Progenitor cell of endocrine pancreas (in vitro differentiated cells): ENCODE measurements at places on chromosomes 11 and 22.

DNA sequence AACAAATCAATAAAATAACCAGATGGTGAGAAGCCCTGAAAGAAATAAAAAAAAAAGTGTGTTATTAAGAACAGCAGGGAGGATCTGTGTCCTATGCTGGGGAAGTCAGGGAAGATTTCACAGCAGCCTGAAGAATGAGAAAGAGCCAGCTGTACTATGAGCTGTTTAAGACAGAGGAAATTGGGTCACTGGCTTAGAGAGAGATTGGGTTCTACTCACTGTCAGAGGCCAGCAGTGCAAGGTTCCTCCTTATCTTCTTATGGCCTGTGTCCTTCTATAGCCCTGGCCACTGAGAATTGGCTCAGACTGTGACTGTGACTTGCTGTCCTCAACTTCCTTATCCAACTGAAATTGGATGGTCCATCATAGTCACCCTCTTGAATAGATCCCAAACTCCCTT lies 54.8 kb upstream of the FDX1 start:
- DNase-seq = no peak

GRCh38 chr11:70582886-70583641 lies 184.7 kb downstream of the CTTN start:
- DNase-seq = no peak

DNA sequence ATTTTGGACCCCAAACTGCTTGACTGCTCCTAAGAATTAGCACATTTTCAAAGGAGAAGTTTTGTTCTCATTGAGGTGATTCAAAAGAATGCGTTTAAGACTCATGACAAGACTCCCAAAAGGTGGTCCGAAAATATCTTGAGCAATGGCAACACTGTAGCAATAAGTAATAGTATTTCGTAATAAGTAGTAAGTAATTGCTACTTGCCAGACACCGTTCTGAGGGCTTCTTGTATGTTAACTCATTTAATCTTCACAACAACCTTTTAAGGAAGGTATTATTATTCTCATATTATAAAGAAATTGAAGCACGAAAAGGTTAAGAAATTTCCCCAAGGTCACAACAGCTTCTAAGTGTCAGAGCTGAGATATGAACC lies 184.0 kb upstream of the SORL1-AS1 start:
- no peak for DNase-seq

DNA sequence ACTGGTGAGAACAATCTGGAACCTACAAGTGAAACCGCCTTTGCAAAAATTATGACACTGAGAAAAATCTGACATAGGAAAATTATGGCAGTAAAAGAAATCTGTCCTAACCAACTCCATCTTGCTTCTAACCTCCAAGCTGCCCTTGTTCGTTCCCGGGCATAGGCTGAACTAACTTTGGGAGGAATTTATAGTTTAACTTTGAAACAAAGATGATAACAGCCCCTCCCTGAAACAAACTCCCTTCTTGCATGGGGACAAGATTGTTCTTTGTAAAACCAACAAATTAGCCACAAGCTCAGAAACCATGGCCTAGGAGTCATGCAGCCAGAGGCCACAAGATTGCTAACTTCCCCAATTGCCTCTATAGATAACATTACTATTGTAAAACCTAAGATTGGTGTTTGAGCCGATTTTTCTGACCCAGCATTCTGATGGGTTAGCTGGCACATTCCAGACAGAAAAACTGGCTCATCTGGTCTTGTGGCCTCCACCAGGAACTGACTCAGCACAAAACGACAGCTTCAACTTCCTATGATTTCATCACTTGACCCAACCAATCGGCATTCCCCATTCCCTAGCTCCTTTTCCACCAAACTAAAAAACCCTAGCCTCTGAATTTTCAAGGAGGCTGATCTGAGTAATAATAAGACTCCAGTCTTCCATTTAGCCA lies 3.6 kb upstream of the CCDC81 start:
- no peak for DNase-seq

DNA sequence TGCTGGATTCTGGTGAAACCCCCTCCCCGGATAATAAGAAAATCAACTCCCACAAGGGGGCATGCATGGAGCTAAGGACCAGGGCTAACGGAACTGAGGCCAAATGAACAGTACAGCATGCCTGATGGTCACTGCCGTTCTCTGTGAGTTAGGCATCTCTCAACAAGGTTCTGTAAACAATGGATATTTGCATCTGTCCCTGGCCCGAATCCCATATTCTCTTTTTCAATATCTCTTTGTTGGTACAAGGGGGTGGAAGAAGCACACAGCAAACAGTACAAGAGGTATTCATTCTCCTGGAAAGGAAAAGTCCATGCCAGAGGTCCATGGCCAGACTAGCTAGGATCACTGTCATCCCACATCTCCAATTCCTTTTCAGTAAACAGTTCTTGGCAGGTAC lies 32.2 kb upstream of the APOA1 start:
- no peak for DNase-seq

- no peak for DNase-seq
These were observed 2.0 kb downstream of the GNAZ start for GRCh38 chr22:23072077-23072910.

- no peak for DNase-seq
These were observed 52.3 kb downstream of the ZNRF3 start for GRCh38 chr22:28935713-28936112.

- DNase-seq = no peak
These were observed 5.5 kb upstream of the P4HA3 start for GRCh38 chr11:74316772-74317505.

DNA sequence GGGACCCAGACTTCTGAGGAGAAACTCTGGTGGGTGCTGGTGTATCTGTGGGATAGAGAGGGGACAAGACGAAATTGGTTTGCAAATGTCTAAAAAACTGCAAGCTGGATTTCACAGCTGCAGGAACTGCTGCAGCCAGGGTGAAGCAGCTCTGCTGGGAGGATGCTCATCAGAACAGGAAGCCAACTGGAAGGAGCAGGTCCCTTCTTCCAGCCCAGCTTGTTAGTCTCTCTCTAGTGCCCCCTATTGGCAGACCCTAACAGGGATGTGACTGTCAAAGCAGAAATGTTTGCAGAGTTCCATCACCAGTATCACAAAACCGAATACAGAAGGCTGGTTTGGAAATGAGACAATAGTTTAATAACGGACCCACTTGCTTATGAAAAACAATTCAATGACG lies 74.8 kb upstream of the SLC22A12 start:
- DNase-seq = no peak
